ENCODE measurements at places on chromosomes 3 and 15. TPM values are rescaled to one million over a fixed set of nuclear protein-coding genes. Genes with fewer than 3 reads are reported as not detected.

The SNX22 gene
- 0.94 TPM for polyA plus RNA-seq

The C3orf70 gene
- polyA plus RNA-seq, result not detected

The ZNF662 gene
- 2.3 TPM for polyA plus RNA-seq

The ERICH6 gene
- 0.13 TPM for polyA plus RNA-seq

The ASB14 gene
- polyA plus RNA-seq, result 0.15 TPM

The RPL4 gene
- polyA plus RNA-seq, result 943 TPM

The COL8A1 gene
- polyA plus RNA-seq, result 164 TPM

The BDH1 gene
- 1.2 TPM for polyA plus RNA-seq

The BSN gene
- polyA plus RNA-seq, result 0.03 TPM

The GREM1 gene
- 575 TPM for polyA plus RNA-seq

The GOLGA6L25 gene
- polyA plus RNA-seq, result not detected

GRCh38 chr3:71690341-71690841, 34.8 kb downstream of the EIF4E3 start:
- H3K4me3 ChIP-seq, result peak overlapping the region; percentile 52
- H3K36me3 ChIP-seq, result no peaks in the 10 kb centered on the region
- H3K27me3 ChIP-seq, result no peaks in the 10 kb centered on the region
- peak overlapping the region; percentile 67 for H3K27ac ChIP-seq
- H3K4me1 ChIP-seq, result peaks cover 50% of the 10 kb centered on the region

- no peak overlapping the region for H3K4me3 ChIP-seq
- peaks cover 92% of the 10 kb centered on the region for H3K27me3 ChIP-seq
- H3K27ac ChIP-seq, result no peak overlapping the region
- no peak for DNase-seq
- no peaks in the 10 kb centered on the region for H3K36me3 ChIP-seq
- H3K4me1 ChIP-seq, result no peaks in the 10 kb centered on the region
Observed at GRCh38 chr15:67829647-67830504, 4.6 kb downstream of the SKOR1 start.

DNA sequence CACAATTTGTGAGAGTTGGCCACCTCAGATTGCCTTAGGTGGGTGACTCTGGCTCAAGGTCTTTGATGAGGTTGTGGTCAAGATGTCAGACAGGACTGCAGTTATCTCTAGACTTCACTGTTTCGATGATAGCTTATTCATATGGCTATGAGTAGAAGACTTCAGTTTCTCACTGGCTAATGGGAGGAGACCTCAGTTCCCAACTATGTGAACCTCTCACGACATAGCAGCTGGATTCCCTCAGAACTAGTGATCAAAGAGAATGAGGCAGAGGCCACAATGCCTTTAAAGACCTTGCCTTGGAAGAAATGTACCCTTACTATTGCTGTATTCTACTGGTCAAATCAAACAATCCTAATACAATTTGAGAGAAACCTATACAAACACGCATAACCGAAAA, 607.5 kb upstream of the ROBO2 start:
- no peak overlapping the region for H3K27ac ChIP-seq
- H3K4me1 ChIP-seq, result peaks cover 11% of the 10 kb centered on the region
- no peaks in the 10 kb centered on the region for H3K27me3 ChIP-seq
- no peak overlapping the region for H3K4me3 ChIP-seq

GRCh38 chr3:49006408-49007067, 653 bp upstream of the WDR6 start:
- H3K4me1 ChIP-seq, result 0 out of 2 replicates have a peak, but pooled peaks cover 11% of the 10 kb centered on the region
- H3K36me3 ChIP-seq, result no peaks in the 10 kb centered on the region
- peak; percentile 76 for DNase-seq
- H3K4me3 ChIP-seq, result peak overlapping the region; percentile 80
- no peaks in the 10 kb centered on the region for H3K27me3 ChIP-seq

GRCh38 chr3:78660957-78661356, 1106.8 kb downstream of the ROBO1 start:
- no peaks in the 10 kb centered on the region for H3K36me3 ChIP-seq
- no peak overlapping the region for H3K27ac ChIP-seq
- peaks cover 7% of the 10 kb centered on the region for H3K4me1 ChIP-seq
- no peak overlapping the region for H3K4me3 ChIP-seq

GRCh38 chr15:28955160-28955992, 69.6 kb downstream of the APBA2 start:
- H3K27me3 ChIP-seq, result no peaks in the 10 kb centered on the region
- no peak overlapping the region for H3K27ac ChIP-seq
- no peak for DNase-seq
- no peak overlapping the region for H3K4me3 ChIP-seq

DNA sequence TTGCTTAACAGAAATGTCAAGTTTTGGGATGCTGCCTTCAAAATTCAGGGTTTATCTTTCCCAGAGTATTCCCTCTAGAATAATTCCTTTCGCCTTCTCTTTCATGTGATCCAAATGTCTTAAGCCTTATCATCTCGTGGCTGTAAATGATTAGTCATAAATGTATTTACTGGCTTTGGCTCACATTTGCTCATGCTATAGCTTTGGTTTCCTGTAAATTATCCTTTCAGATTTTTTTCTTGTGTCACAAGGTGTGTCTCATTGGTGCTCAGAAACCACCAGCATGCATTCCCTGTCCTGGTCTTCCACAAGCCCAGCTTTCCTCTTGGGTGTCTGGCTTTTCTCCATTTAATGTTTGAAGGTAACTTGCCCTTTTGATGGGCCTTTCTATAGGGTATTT, 692.7 kb upstream of the ALCAM start:
- no peak overlapping the region for H3K4me3 ChIP-seq
- H3K27me3 ChIP-seq, result no peaks in the 10 kb centered on the region
- H3K27ac ChIP-seq, result no peak overlapping the region
- H3K36me3 ChIP-seq, result no peaks in the 10 kb centered on the region

GRCh38 chr15:67511606-67512005, 9.3 kb upstream of the C15orf61 start:
- peaks cover 34% of the 10 kb centered on the region for H3K4me1 ChIP-seq
- peak; percentile 33 for DNase-seq
- no peaks in the 10 kb centered on the region for H3K36me3 ChIP-seq
- H3K27me3 ChIP-seq, result no peaks in the 10 kb centered on the region
- no peak overlapping the region for H3K4me3 ChIP-seq
- peak overlapping the region; percentile 72 for H3K27ac ChIP-seq

DNA sequence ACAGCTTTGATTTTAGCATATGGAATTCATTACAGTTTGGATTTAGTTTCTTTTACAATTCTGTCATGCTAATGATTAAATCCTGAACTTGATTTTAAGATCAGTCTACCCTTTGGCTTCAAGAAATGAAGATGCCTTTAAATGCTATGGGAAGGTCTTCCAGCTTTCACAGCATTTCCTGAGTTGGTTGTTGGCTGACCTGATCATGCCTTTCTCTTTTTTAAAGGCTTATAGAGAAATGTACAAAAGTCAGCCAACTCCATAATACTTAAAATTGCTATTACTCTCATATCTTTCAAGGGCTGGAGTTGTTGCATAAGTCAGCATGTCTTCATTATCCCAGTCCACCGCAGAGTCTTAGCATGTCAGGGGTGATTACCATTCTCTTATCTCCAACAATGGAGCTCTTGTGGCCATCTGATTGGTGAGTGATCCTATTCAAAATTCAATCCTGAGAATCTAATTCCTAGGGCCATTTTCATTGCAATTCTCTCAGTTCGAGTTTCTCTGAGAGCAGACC, 123.8 kb downstream of the GMNC start:
- no peak for DNase-seq
- H3K4me1 ChIP-seq, result no peaks in the 10 kb centered on the region
- no peak overlapping the region for H3K27ac ChIP-seq
- H3K36me3 ChIP-seq, result no peaks in the 10 kb centered on the region
- H3K4me3 ChIP-seq, result no peak overlapping the region
- no peaks in the 10 kb centered on the region for H3K27me3 ChIP-seq

- no peak overlapping the region for H3K4me3 ChIP-seq
- H3K36me3 ChIP-seq, result no peaks in the 10 kb centered on the region
- DNase-seq, result peak; percentile 7
- H3K4me1 ChIP-seq, result no peaks in the 10 kb centered on the region
- H3K27ac ChIP-seq, result no peak overlapping the region
Observed at GRCh38 chr3:98556164-98557130, 24.7 kb downstream of the GPR15 start.

GRCh38 chr3:46183330-46183729, 24.8 kb downstream of the CCR1 start:
- H3K4me1 ChIP-seq, result peaks cover 12% of the 10 kb centered on the region
- no peak overlapping the region for H3K27ac ChIP-seq
- no peak overlapping the region for H3K4me3 ChIP-seq
- no peak for DNase-seq
- no peaks in the 10 kb centered on the region for H3K27me3 ChIP-seq

DNA sequence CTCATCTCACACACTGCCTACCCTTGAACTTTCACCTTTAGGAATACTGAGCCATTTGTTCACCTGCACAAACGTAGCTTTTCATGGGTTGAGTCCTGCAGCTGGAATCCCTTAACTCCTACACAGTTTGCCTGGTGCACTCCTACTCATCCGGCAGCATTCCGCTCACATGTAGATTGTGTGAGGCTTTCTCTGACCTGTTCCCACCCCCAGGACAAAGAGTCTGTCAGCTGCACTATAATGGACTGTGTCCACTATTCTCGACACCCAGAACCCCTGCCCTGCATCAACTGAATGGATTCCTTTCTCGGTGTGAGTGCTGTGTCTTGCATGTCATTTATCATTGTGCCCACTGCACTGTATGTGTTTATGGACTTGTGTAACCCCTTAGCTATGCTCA, 54.9 kb downstream of the EPHB3 start:
- H3K27me3 ChIP-seq, result peaks cover 17% of the 10 kb centered on the region
- H3K27ac ChIP-seq, result no peak overlapping the region
- DNase-seq, result no peak
- no peak overlapping the region for H3K4me3 ChIP-seq
- no peaks in the 10 kb centered on the region for H3K4me1 ChIP-seq

DNA sequence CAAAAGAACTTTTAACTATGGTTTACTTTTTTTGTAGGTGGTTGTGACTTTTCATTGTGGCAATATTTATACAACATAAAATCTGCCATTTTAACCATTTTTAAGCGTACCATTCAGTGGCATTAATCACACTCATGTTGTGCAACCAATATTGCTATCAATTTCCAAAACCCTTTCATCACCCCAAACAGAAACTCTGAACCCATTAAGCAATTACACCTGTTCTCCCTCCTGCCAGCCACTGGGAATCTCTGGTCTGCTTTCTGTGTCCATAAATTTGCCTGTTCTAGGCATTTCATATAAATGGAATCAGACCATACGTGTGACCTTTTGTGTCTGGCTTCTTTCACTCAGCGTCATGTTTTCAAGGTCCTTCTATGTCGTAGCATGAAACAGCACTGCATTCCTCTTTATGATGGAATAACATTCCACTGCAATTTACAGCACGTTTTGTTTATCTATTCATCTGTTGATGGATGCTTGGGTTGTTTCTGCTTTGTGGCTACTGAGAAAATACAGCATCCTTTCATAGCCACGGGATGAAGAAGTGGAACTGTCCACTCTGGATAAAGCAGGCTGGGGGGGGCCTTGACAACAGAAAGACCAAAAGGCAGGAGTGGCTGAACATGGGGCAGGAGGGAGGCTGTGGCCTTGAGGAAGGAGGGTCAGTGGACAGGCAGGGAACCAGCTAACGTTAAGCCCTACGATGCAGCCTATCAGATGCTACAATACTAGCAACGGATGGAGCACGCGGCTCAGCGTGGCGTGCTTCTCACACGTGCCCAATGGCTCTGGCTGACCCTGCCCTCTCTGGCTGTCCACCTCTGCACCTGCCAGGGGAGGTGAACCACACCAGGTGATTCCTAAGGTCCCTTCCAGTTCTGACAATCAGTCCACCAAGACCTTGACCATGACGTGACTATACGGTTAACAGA, 110.9 kb downstream of the SEC22A start:
- H3K36me3 ChIP-seq, result no peaks in the 10 kb centered on the region
- no peak for DNase-seq
- peaks cover 59% of the 10 kb centered on the region for H3K27me3 ChIP-seq

GRCh38 chr3:70608434-70608833, 296.0 kb upstream of the MDFIC2 start:
- H3K4me1 ChIP-seq, result no peaks in the 10 kb centered on the region
- H3K36me3 ChIP-seq, result no peaks in the 10 kb centered on the region
- no peak for DNase-seq
- no peak overlapping the region for H3K4me3 ChIP-seq
- no peaks in the 10 kb centered on the region for H3K27me3 ChIP-seq

DNA sequence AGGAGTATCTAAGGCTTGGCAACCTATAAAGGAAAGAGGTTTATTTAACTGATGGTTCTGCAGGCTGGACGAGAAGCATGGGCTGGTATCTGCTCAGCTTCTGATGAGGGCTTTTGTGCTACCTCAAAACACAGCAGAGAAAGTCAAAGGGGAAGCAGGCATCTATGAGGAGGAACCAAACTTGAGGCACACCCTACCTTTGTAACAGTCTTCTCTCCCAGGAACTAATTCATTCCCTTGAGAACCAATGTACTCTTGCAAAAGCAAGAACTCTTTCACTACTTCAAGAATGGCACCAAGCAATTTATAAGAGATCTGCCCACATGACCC, 109.0 kb downstream of the CGGBP1 start:
- H3K4me3 ChIP-seq, result no peak overlapping the region
- H3K27me3 ChIP-seq, result 0 out of 2 replicates have a peak, but pooled peaks cover 2% of the 10 kb centered on the region
- H3K4me1 ChIP-seq, result no peaks in the 10 kb centered on the region

DNA sequence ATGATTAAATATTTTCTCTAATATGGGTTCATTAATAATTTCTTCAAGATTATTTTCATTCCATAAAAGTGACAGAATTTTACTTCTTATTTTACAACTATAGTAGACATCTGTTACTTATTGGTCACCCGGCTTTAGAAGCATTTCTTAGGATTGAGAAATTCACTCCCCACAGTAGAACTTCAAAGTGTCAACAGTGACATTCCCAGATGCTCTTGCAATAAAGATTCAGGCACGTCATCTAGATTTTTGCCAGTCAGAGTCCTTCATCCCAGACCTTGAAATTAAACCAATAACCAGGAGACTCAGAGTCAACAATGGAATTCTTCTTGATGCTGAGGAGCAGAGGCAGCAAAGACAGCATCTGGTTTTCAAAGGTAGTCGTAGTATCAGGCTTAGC, 190.8 kb downstream of the VGLL3 start:
- no peak overlapping the region for H3K4me3 ChIP-seq
- H3K27me3 ChIP-seq, result no peaks in the 10 kb centered on the region
- H3K36me3 ChIP-seq, result no peaks in the 10 kb centered on the region

DNA sequence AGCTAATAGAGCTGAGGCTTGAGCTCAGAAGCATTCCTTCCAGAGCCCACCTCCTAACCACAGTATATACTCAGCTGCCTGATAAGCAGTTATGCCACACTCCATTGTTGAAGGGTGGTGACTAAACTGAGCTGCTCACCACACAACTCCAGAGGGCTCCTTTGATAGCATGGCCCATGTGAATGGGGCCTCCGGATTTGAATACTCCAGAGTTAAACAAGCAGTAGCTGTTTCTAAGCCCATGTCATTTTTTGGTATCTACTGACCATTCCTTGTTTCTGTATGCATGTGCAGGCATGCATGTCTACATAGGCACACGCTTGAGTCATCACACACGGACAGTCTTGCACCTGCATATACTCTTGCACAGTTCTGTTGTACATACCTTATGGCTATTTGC, 28.9 kb downstream of the IGSF10 start:
- H3K27ac ChIP-seq, result no peak overlapping the region
- DNase-seq, result peak; percentile 56
- no peaks in the 10 kb centered on the region for H3K27me3 ChIP-seq
- peaks cover 37% of the 10 kb centered on the region for H3K4me1 ChIP-seq

- peaks cover 15% of the 10 kb centered on the region for H3K4me1 ChIP-seq
- H3K27ac ChIP-seq, result no peak overlapping the region
- no peak overlapping the region for H3K4me3 ChIP-seq
- DNase-seq, result peak; percentile 46
Observed at GRCh38 chr3:99938270-99938911, 120.7 kb downstream of the CMSS1 start.

- peak overlapping the region; percentile 93 for H3K27ac ChIP-seq
- 0 out of 2 replicates have a peak, but pooled peaks cover 5% of the 10 kb centered on the region for H3K4me1 ChIP-seq
- no peaks in the 10 kb centered on the region for H3K27me3 ChIP-seq
- H3K4me3 ChIP-seq, result peak overlapping the region; percentile 77
Observed at GRCh38 chr15:31325595-31326155, 960 bp upstream of the KLF13 start.
